ENCODE measurements at places on chromosomes 3 and 15. TPM values are rescaled to one million over a fixed set of nuclear protein-coding genes. Genes with fewer than 3 reads are reported as not detected.

THAP10 gene
- not detected for total RNA-seq

CEP19 gene
- total RNA-seq, result 2.0 TPM

- DNase-seq, result peak; percentile 33
These were observed 29.1 kb upstream of the VIPR1 start for GRCh38 chr3:42473083-42473932.

- no peak for DNase-seq
These were observed 65.2 kb upstream of the UBE2E1 start for GRCh38 chr3:23740517-23740965.

GRCh38 chr3:72681598-72681997, 166.6 kb downstream of the SHQ1 start:
- no peak for DNase-seq

- no peak for DNase-seq
These were observed 235.7 kb downstream of the SATB1 start for GRCh38 chr3:18189282-18190050.

GRCh38 chr3:109440353-109440752, 103.0 kb upstream of the DPPA4 start:
- DNase-seq, result no peak

GRCh38 chr3:134239538-134239937, 11.1 kb downstream of the RYK start:
- DNase-seq, result no peak

DNA sequence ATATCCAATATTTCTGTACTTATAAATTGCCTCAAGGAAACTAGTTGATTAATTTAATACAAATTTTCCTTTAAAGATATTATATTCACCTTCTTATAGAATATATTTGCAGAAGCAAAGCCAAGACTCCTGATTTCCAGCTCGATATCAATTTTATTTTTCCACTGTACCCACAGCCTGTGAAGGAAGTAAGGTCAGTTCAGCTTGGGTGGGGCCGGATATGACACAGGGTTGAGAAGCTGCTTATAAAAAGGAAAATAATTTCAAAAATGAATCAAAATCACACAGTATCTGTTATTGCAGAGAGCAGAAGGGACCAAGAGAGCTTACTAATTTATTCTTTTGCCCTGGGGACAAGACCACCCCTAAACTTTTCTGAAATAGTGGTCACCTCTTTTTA, 491.4 kb downstream of the TUSC7 start:
- no peak for DNase-seq

Measured in activated naive CD4-positive, alpha-beta T cell treated with anti-CD3 and anti-CD28 coated beads, Interleukin-2, amount 50 U/mL, for 72 hours (primary cell).